HS-27A (cell line): ENCODE measurements at places on chromosomes 5 and 9.

DNA sequence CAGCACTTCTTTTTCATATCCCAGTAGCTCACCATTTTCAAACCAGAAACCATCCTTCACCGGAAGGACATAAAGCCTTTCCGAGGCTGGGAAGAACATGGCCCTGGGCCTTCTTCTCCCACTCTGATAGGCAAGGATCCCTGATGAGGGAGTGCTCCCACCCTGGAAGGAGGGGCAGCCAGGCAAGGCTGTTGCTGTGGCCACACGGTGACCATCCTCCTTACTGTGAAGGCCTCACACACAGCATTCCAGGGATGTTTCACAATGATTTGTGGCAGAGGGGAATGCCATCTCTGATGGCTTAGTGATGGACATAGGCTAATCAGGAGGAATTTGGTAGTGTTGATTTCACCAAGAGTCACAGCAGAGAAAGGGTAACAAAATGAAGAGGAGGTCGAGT is 130.7 kb downstream of the ADAMTS12 start:
- DNase-seq: peak; percentile 69

- no peak for DNase-seq
These were observed 154.8 kb downstream of the PAX5 start for GRCh38 chr9:36878986-36879982.

DNA sequence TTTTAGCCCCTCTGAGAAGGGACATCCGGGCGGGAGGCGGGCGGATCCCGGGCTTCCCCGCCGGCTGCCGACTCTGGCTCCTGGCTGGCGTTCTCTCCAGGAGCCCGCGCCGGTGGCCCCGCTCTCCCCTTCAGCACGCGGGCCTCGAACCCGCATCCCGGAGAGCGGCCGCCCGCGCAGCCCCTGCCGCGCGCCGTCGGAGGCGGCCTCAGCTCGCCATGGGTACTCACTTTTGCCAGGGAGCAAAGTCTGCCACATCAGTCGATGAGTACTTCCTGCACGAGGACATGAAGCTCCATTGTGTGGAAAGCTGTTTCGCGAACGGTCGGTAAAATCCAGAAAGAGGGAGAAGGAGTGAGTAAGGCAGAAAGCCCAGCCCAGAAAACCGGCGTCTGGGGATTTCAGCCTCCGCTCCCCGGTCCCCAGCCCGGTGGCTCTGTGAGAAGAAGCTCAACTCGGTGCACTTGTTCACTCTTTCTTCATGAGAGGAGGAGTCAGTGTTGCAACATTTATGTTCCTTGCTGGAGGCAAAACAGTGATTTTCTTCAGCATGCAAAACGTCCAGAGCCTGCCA is at the start of gene PRLR:
TSS of gene PRLR (minus strand) at position 450 of the 574 bp plus-strand sequence. CDS start 140,867 bp downstream, outside the sequence.
- no peak for DNase-seq

DNA sequence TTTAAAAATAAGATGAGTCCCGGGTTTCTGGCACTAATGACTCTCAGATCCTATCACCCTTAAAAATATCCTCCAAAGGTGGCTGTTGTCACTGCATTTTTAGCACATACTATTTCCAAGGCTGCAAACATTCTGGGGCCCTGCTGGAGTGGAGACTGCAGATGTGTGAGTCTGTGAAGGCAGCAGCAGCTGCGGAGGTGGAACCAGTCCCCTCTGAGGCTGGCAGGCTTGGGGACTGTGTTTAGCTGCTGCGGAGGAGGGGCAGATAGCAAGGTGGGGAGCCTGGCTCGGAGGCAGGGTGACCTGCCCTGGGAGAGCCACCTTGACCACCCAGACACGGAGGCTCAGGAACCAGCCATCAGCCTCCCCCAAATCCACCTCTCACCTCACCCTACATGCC is 77.0 kb downstream of the C5orf15 start:
- DNase-seq: no peak

DNA sequence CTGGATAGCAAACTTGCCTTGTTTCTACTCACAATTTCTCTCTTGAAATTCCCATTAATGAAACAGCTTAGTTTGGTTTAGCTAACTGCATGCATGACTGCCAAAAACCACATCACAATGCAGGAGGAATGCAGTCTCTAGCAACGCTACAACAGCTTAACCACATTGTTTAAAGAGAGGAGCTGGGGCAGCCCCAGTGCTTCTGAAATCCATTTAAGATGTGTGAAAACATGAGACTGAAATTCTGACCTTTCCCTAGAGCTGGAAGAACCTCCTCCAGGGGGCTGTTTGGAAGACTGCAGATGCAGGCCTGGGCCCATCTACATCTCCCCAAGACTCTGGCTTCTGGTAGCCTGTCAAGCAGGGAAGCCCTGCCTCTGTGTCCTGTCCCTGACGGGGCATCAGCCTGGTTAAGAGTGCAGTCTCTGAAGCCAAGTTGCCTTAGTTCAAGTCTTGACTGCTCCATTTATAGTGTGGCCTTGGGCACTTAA is 157.1 kb downstream of the ZNF462 start:
- DNase-seq: peak; percentile 23

DNA sequence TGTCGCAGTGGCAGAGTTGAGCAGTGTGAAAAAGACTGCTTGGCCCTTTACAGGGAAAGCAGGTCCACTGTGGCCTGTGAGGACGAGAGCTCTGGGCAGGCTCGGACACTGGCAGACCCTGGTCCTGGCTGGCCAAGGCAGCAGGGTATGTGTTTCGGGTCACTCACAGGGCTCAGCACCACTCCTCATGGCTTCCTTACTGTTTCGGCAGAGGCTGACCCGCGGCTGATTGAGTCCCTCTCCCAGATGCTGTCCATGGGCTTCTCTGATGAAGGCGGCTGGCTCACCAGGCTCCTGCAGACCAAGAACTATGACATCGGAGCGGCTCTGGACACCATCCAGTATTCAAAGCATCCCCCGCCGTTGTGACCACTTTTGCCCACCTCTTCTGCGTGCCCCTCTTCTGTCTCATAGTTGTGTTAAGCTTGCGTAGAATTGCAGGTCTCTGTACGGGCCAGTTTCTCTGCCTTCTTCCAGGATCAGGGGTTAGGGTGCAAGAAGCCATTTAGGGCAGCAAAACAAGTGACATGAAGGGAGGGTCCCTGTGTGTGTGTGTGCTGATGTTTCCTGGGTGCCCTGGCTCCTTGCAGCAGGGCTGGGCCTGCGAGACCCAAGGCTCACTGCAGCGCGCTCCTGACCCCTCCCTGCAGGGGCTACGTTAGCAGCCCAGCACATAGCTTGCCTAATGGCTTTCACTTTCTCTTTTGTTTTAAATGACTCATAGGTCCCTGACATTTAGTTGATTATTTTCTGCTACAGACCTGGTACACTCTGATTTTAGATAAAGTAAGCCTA is 15.7 kb downstream of the SQSTM1 start:
- DNase-seq: no peak

- no peak for DNase-seq
These were observed 114.1 kb downstream of the ANKRD55 start for GRCh38 chr5:56119050-56119449.

- no peak for DNase-seq
These were observed 20.7 kb downstream of the FANCC start for GRCh38 chr9:95296761-95297160.

GRCh38 chr5:116554764-116555163 is 19.9 kb downstream of the SEMA6A start:
- no peak for DNase-seq
